ENCODE measurements at places on chromosomes 3 and 15.

DNA sequence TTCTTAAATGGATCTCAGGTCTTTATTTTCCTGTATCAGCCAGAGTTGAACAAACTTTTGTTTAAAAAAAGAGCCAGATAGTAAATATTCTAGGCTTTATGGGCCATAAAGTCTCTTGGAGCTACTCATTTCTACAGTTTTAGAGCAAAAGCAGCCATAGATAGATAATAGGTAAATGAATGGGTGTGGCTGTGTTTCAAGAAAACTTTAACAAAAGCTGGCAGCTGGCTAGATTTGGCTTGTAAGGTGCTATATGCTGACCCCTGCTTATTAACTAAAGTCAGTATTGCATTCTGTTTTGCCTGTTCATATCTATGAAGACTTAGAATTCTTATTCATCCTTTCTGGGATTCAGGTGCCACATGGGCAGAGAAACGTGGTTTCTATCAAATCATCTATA lies 29.0 kb downstream of the MFN1 start:
- no peak for DNase-seq

GRCh38 chr3:104990758-104991157 lies 376.0 kb upstream of the ALCAM start:
- DNase-seq, result no peak

GRCh38 chr3:191915712-191916111 lies 454.7 kb downstream of the PYDC2 start:
- DNase-seq, result no peak

GRCh38 chr3:131260525-131260924 lies 121.0 kb upstream of the NUDT16 start:
- DNase-seq, result no peak

- no peak for DNase-seq
Observed at GRCh38 chr15:26231096-26231495, 368.0 kb upstream of the ATP10A start.

DNA sequence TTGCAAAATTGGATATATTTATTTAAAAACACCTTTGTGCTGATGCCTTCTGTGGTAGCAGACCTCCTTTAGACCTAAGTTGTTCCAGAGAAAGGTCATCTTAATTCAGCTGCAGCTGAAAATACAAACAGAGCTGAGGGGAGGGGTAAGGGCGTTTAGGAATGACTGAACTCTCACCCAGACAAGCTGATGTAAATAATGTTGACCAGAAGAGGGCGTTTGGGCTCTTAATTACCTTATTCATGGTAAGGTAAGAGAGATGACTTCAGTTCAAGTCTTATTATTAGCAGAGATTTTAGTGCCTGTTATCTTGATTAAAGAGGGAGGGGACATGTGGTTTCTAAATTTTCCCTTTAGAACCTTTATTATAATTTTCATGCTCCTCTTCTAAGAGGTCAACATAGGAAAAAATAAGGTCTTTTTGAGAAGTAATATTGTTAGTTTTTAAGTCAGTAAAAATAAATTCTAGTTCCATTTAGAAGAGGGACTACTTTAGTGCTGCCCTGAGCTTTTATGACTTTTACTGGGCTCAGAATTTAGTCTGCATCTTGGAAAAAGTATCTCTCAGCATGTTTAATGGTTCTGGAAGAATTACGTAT lies 46.3 kb downstream of the GPR171 start:
- DNase-seq, result peak; percentile 56

- DNase-seq, result no peak
Observed at GRCh38 chr3:188918093-188918492, 253.7 kb upstream of the TPRG1 start.

GRCh38 chr3:34929036-34929435 lies 710.3 kb upstream of the ARPP21 start:
- DNase-seq, result no peak

DNA sequence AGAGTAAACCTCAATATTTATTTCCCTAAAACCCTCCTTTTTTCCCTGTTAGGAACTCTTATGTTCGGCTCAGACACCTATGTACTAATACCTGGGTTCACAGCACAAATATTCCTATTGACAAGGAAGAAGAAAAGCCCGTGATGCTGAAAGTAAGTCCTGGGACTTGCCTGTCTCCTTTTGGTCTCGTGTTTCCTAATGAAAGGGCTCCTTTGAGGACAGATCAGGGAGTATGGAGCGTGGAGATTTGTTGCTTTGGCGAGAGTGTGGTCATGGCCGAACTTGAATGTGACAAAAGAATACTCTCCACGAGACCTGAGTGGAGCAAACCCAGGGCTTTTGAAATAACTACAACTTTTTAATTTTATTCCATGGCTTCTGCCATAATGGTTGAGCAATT lies 167.8 kb downstream of the ITPR1 start:
- no peak for DNase-seq

- DNase-seq, result no peak
Observed at GRCh38 chr3:52724511-52724910, 18.6 kb downstream of the SPCS1 start.

GRCh38 chr3:41102053-41102556 lies 97.2 kb upstream of the CTNNB1 start:
- DNase-seq, result no peak

GRCh38 chr3:118637846-118638245 lies 396.8 kb downstream of the IGSF11 start:
- no peak for DNase-seq

DNA sequence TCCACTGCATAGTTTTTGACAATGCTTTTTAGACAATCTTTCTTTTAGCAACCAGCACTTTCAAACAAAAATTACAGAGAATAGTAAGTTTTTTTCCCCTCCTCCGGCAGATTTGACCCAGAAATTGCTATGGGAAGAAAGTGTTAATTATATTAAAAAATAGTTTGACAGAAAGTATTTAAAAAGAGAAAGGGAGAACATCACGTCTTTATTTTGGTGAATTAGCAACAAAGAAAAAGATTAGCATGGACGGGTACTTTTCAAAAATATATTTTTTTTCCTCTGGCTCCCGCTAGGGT lies 831 bp upstream of the KAT2B start:
- no peak for DNase-seq

DNA sequence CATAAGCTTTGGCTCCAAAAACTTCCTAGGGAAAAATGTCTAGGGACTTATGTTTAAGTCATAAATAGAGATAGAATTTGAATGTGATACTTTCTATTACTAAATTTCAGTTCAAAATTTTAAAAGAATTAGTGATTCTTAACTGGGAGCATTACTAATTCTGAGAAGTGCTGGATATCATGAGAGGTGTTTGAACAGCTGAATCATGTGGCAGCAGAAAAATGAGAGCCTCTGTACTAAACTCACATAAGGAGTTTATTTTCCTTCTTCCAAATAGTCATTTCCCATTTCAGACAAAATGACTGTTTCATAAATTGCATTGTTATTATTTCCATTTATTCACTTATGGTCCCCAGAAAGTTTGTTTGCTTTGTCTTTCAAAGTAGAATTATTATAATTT lies 62.7 kb downstream of the SLMAP start:
- no peak for DNase-seq

DNA sequence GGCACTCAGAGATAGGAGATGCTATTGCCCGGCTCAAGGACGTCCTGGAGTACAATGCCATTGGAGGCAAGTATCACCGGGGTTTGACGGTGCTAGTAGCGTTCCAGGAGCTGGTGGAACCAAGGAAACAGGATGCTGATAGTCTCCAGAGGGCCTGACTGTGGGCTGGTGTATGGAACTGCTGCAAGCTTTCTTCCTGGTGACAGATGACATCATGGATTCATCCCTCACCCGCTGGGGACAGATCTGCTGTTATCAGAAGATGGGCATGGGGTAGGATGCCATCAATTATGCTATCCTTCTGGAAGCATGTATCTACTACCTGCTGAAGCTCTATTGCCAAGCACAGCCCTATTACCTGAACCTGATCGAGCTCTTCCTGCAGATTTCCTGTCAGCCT lies 26.4 kb downstream of the BCL2A1 start:
- DNase-seq, result no peak

- peak; percentile 62 for DNase-seq
Observed at GRCh38 chr3:112293368-112294321, at the start of gene SLC9C1. SLC9C1 (minus strand) TSS chr3:112294216; CDS start chr3:112286791, 7,425 bp downstream.

DNA sequence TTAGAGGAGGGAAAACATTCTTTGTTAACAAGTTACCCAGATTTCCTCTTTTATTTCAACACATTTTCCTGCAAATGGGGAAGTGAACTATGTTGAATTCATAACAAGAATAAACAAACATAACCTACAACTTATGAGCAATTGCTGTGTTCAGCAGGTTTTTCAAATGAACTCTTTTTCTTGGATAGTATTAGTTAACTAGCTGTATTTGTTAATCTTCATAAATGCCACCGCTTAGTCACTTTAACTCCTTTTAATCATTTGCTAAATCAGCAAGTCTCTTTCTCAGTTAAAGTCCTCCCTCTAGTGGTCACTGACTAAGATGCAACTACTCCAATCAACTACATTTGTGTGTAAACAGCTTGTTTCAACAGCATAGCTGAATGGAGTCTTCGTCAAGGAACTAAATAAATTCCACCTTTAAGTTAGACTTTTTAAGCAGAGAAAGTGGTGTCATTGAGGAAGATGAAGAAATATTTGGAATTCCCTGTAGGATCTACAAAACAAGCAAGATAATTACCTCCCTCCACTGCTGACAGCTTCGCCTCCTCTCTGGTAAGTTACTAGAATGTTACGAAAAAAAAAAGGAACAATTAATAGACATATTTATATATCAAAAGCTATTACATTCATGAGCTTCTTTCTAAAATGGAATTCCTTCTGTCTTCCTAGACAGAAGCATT lies 1122.0 kb downstream of the ROBO1 start:
- no peak for DNase-seq

DNA sequence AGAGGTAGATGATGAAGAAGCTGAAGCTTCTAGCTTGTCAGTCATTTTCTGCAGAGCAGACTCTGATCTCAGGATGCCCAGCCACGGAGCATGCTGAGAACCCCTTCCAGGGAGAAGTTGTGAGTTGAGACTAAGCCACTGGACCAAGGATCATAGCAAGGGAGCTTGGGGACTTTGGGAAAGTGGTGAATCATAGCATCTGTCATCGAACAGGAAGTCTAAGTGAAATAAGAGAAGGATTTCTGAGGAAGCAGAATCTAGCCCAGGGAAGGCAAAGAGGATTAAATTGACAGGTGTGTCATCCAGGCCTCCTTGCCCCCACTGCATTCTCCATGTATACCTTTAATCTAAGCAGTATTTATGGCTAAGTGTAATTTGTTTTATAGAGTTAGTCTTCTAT lies 71.8 kb upstream of the TMEM108 start:
- DNase-seq, result no peak

- DNase-seq, result peak; percentile 67
Observed at GRCh38 chr15:34337557-34338306, at the start of gene SLC12A6. SLC12A6 (minus strand) TSS chr15:34337781; CDS start chr15:34336680, 1,101 bp downstream.
